ENCODE measurements at places on chromosomes 7 and 10. TPM values are rescaled to one million over a fixed set of nuclear protein-coding genes. Genes with fewer than 3 reads are reported as not detected.

The TMEM139 gene
- total RNA-seq, result not detected

The CADPS2 gene
- total RNA-seq, result 25.5 TPM

The IFIT1B gene
- not detected for total RNA-seq

The ANKRD22 gene
- total RNA-seq, result 4.4 TPM

The CTAGE4 gene
- total RNA-seq, result 6.6 TPM

The TECTB gene
- not detected for total RNA-seq

The OR2A7 gene
- total RNA-seq, result 7.4 TPM

The PLEKHA8 gene
- 12.3 TPM for total RNA-seq

The HOXA13 gene
- 14.5 TPM for total RNA-seq

The EPHB4 gene
- 72.4 TPM for total RNA-seq

The IL6 gene
- 12.0 TPM for total RNA-seq

The MOGAT3 gene
- not detected for total RNA-seq

- no peak for DNase-seq
Measured at GRCh38 chr7:138662076-138662990, 38.8 kb downstream of the SVOPL start.

DNA sequence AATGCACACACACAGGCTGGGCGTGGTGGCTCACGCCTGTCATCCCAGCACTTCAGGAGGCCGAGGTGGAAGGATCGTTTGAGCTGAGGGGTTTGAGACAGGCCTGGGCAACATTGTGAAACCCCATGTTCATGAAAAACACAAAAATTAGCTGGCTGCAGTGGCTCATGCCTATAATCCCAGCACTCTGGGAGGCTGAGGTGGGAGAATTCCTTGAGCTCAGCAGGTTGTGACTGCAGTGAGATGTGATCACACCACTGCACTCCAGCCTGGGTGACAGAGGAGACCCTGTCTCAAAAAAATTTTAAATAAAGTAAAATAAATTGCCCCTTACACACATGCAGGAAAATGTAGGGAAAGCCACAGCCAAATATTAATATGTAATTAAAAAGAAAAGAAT, 44.1 kb downstream of the RNF32 start:
- DNase-seq, result no peak

DNA sequence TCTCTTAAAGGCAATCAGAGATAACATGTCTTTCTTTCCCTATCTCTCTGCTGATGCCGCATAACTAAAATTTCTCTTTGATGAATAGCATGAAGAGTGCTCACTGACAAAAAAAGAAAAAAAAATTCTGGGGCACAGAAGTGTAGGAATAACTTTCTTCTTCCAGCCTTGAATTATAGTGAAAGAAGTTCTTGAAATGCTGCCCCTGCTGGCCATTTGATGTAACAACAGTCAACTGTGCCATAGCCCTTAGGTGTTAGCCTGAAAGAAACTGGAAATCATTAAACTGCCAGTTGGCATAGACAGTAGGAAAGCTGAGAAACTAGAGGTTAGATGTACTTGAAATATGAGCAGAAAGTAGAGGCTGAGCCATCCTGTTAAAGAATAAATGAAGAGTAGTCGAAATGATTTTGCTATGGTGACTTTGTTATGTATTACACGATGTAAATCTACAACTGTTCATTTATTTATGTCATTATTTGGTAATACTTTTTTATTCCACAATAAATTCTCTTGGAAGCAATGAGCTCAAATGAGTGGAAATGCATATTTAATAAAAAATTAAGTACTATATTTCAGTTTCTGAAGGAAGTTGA, 48.3 kb upstream of the FAM171A1 start:
- DNase-seq, result no peak

- DNase-seq, result no peak
Measured at GRCh38 chr10:27743877-27744801, 1.5 kb downstream of the MKX start.

DNA sequence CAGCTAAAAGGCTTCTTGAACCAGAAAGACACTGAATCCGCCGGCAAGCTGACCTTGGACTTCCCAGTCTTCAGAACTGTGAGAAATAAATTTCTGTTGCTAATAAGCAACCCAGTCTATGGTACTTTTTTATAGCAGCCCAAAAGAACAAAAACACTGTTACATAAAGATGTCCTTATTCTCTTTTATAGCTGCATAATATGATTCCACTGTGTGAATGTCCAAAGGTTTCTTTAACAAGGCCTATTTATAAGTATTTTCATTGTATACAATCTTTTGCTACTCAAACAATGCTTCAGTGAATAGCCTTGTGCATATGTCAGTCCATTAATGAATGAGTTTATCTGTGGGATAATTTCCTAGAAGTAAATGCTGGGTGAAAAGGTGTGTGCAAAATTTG, 190.8 kb upstream of the INHBA start:
- DNase-seq, result no peak

DNA sequence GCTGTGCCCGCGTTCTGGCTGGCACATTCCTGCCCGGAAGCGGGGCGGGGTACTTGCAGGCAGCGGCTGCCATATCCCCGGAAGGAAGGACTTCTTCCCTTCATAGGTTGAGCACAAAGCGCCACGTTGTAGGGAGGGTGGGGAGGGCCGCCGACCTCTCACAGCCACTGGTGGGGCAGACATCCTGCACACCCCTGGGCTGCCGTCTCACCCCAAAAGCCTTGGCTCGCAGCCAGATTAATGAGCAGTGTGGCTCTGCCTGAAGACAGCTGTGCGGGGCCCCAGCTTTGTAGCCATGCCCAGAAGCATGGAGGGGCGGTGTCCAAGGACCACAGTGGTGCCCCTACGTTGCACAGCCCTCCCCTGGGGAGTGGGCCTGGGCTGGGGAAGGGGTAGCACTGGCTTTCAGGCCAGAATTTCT, 54.3 kb upstream of the DPYSL4 start:
- DNase-seq, result no peak

- DNase-seq, result no peak
Measured at GRCh38 chr7:5501465-5501864, 77.8 kb upstream of the TNRC18 start.

GRCh38 chr10:35184527-35185171, 58.0 kb downstream of the CREM start:
- no peak for DNase-seq

DNA sequence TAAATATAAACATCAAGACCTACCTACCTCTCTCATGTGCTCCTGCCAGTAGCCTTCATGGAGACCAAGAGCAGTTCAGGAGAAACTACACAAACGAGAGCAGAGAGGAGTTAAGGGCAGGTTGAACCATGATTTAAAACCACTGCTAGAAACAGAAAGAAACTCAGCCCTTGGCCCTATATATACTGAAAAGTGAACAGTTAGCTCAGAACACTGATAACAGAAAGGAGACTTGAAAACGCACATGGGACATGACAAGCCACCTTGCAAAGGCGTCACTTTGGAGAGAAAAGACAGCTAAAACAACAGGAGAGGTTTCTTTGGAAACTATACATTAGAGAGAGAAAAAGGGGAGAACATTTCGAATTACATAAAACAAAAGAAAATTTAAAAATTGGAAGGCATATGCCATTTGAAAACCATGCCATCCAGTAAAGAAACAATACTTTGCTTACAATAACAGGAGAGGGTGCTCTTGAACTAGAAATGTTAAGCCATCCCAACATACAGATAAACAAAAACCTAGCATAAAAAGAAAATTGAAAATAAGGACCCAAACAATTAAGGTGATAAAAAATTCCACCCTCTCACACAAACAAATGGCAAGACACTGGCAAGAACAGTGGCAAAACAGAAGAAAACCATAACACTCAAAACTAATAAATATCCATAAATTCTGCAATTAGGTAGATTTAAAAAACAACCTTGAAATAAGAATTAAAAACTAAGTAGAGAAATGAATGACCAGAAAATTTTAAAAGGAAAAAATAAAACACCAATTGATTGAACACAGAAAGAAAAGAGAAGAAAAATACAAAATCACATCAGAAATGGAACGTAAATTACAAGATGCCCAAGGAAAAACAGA, 232.7 kb downstream of the IMMP2L start:
- DNase-seq, result no peak

GRCh38 chr10:86849181-86849894, 92.9 kb downstream of the BMPR1A start:
- DNase-seq, result no peak

GRCh38 chr7:109821156-109821555, 1251.5 kb downstream of the DNAJB9 start:
- no peak for DNase-seq

DNA sequence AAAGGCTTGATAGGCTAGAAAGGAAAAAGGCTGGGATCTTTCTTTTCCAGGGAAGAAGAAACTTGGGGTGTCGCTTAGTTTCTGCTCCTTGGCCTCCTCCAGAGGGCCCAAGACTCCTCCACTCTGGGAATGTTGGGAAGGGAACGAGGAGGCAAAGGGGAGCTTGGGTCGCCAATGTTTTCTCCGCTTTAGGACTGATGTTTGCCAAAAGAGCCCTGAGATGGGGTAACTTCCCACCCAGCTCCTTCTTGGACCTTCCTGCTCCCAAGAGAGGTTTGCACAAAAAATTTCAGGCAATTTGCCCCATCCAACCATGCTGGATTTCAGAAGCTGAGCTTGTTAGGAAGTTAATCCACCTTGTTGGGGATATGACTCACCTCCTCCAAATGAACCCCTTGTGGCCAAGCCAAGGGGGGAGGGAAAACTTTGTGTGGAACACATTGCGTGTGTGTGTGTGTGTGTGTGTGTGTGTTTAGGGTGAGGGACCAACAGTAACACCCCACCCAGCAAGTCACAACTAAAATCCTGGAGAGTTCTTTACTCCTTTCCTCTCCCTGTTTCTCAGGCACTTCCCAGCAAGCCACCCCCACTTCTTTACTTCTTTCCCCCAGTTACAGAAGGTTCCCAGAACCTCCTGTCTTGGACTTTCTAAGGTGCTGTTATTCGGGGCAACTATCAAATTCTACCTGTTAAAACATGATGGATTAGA, 8.7 kb upstream of the HOXA2 start:
- no peak for DNase-seq

GRCh38 chr7:129828989-129829736, 123.6 kb downstream of the UBE2H start:
- DNase-seq, result no peak

- peak; percentile 77 for DNase-seq
Measured at GRCh38 chr10:48234787-48235186, 39.7 kb downstream of the FRMPD2 start.

GRCh38 chr7:114084472-114085312, 165.9 kb upstream of the PPP1R3A start:
- no peak for DNase-seq

DNA sequence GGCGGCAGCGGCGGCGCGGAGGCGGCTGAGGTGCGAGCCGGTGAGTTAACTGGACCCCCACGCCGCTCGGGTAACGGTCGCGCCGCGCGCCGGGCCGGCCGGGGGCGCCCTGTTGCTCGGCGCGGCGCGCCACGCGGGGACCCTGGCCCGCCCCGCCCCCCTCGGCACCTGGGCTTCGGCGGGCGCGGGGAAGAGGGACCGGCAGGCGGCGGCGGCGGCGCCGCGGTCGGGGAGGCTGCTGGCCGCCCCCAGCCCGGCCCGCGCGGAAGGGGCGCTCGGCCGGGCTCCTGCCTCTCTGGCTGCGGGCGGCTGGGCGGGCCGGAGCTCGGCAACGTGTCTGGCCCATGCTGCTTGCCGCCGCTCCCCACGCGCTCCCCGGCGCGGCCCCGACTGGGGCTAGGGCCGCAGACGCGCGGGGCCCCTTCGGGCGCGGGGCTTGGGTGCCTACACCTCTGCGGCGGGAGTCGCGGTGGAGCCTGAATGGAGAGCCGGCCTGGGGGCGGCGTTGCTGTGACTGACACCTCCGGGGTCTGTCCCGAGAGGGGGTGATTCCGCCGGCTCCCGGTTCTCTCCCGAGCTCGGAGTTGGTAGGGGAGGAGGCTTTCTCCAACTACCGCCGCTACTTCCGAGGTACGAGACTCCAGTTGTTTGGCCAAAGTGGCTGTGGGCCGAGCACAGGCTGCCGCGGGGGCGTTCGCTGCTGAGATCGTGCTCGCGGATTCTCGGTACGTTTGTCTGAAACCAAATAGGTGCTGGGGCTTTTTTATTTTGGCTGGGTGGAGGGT, 494 bp downstream of the PALS2 start:
- DNase-seq, result no peak

GRCh38 chr7:82049891-82050533, 280.2 kb upstream of the HGF start:
- DNase-seq, result no peak

DNA sequence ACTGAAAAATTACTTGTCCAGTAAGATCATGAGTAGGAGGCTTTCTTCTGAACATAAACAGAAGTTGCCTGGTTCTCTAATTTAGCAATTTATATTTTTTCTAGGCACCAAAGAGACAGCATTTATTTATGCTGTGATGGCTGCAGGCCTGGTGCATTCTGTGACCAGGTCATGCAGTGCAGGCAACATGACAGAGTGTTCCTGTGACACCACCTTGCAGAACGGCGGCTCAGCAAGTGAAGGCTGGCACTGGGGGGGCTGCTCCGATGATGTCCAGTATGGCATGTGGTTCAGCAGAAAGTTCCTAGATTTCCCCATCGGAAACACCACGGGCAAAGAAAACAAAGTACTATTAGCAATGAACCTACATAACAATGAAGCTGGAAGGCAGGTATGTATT, 2.8 kb downstream of the WNT16 start:
- no peak for DNase-seq

- no peak for DNase-seq
Measured at GRCh38 chr10:103792547-103792946, 62.8 kb downstream of the SH3PXD2A start.

GRCh38 chr7:125383324-125383723, 453.7 kb upstream of the POT1 start:
- no peak for DNase-seq

GRCh38 chr10:91210435-91210834, 10.0 kb upstream of the PCGF5 start:
- no peak for DNase-seq

DNA sequence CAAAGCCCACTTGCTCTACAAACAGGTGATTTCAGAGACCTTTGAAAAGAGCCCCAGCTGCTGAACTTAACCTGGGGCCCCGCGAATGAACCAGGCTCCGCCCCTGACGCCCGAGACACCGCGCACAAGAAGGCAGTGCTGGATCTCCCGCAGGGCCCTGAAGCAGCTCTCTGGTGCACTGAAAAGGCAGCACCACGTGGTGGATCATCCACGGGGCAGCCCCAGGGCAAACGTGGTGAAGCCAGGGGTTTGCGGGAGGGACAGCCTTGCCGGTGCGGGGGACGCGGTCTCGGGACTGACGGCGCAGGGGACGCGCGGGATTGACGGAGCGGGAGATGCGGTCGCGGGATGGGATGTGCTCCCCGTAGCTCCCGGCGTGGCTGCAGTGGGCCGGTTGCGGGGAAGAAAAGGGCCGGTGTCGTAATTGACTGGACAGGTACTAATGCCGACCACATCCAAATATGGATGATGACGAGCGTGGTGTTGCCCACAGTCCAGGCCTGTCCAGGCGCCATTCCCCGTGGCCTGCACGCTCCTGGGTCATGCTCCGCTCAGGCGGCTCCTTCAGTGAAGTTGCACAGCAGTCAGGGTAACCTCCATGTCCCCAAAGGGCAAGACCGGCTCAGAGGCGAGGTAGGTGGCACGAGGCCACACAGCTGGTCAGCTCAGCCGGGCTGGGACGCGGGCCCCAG, 421.1 kb downstream of the DNAJB6 start:
- DNase-seq, result no peak
